ENCODE measurements at places on chromosomes 11 and 22. TPM values are rescaled to one million over a fixed set of nuclear protein-coding genes. Genes with fewer than 3 reads are reported as not detected.

The MYOD1 gene
- total RNA-seq, result not detected

- no peak for DNase-seq
Observed at GRCh38 chr11:85391141-85391540, 236.0 kb downstream of the DLG2 start.

GRCh38 chr22:26756675-26757293 is 99.4 kb downstream of the MIAT start:
- DNase-seq, result peak; percentile 90

The KCNK7 gene
- total RNA-seq, result 0.29 TPM

DNA sequence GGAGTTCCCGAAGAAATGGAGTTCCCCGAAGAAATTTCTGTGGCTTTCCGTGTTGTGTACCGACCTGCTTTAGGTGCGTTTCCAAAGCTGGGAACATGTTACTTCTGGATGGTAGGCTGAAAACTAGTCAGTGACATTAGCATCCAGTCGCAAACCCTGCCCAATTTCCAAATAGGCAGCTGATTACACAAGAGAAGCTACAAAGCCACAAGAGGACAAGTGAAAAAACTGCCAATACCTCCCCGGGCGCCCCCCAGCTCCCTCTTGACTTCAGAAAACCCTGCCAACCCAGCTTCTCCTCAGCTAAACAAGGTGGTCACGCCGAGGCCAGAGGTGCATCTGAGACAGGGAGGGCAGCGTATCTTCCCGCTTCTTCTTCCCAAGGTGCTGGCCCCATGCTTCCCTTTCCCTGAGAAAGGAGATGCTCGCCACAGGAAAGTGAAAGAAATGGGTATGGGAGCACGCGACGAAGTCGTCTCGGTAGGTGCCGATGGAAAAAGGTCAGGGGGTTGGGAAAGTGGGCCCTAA is 551 bp downstream of the AGBL2 start:
- no peak for DNase-seq
